ENCODE measurements at places on chromosomes 12 and 14. TPM values are rescaled to one million over a fixed set of nuclear protein-coding genes. Genes with fewer than 3 reads are reported as not detected.

DNA sequence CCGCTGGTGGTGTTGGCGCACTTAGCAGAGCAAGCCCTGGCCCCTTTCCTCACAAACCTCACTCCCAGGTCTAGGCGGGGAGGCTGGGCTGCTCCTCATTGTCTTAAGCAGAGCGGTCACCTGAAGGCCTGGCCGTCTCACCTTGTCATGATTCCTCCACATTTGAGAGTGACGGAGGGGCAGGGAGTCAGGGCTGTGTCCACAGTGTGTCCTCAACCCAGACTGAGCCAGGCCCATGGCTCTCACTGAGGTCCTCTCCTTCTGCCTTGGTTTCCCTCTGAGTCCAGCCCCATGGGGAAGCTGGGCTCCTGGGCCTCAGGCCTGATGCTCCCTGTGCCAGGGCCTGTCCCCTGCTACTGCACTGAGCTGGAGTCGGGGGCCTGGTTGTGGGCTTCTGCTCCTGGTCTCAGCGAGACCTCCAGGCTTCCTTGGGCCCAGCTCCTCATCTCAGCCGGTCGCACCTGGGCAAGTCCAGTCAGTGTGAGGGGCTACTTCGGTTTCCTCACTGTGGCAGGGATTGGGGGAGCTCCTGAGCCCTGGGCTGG, 44.9 kb downstream of the KRT80 start:
- no peak for DNase-seq

The SIX6 gene
- total RNA-seq = not detected

GRCh38 chr14:33669111-33669510, 281.8 kb downstream of the EGLN3 start:
- no peak for DNase-seq

The SLC35E3 gene
- total RNA-seq = 16.5 TPM

- DNase-seq = no peak
Observed at GRCh38 chr14:51401756-51402155, 161.7 kb downstream of the TMX1 start.

The LEMD3 gene
- total RNA-seq = 31.9 TPM

- DNase-seq = peak; percentile 47
Observed at GRCh38 chr14:91284146-91284790, 39.8 kb upstream of the GPR68 start.

- DNase-seq = peak; percentile 57
Observed at GRCh38 chr14:106564058-106564643, 1037.8 kb downstream of the TMEM121 start.

- DNase-seq = no peak
Observed at GRCh38 chr12:67200386-67200785, 68.8 kb upstream of the CAND1 start.

DNA sequence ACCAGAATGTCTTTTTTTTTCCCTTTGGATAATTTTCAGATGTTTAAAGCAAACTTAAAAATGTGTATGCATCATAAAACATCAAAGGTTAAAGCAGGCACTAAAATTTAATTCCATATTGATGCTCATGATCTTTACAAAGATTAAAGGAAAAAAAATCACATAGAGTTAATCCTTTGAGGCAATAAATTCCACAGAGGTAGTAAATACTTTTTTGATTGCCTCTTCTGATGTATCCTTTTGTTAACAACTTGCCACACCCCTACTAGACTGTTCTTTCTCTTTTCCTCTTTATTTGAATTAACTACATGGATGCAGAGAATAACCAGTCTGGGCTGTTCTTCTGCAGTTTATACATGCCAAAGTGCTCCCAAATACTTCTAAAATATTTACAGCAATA, 45.2 kb upstream of the KCNJ8 start:
- no peak for DNase-seq

- no peak for DNase-seq
Observed at GRCh38 chr12:116121453-116121871, 156.0 kb downstream of the MED13L start.

The KCNC2 gene
- total RNA-seq = not detected

- no peak for DNase-seq
Observed at GRCh38 chr12:72523754-72524153, 251.6 kb downstream of the TRHDE start.

DNA sequence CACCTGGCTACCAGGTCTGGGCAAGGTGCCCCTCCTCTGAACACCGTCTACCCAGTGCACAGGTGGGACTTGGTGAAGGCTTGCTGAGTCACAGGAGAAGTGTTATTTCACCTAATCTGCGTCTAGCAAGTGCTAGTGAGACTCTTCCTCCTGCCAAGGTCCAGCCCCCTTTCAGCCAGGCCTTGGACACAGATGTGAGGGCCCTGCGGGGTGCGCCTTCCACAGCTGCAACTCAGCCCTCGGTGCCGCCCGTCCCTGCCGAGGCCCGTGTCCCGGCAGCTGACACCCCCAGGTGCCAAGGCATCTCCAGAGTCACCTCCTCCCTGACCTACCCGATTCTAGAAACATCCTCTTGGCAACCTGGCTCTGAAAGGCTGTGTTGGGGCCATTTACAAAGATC, 55.1 kb downstream of the PRIMA1 start:
- DNase-seq = no peak

DNA sequence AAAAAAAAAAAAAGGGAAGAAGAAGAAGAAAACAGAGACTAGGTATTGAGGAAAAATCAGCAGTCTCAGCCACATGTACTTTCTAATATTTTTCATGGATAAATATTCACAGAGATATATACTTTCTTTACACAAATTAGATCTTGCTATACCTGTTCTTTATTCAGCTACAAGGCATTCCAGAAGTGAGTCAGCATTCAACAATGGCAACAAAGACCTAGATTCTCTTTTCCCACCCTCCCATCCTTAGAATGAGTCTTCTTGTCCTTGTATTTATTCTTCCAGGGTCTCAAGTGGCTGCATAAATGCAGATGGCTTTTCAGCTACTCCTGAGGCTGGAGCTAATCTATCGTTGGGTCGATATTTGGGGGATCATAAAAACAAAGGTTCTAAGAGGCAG, 93.0 kb downstream of the NT5DC3 start:
- no peak for DNase-seq

- DNase-seq = no peak
Observed at GRCh38 chr12:27711967-27712366, 1.3 kb downstream of the MRPS35 start.

GRCh38 chr12:53481939-53482586, 17.2 kb downstream of the MAP3K12 start:
- no peak for DNase-seq

DNA sequence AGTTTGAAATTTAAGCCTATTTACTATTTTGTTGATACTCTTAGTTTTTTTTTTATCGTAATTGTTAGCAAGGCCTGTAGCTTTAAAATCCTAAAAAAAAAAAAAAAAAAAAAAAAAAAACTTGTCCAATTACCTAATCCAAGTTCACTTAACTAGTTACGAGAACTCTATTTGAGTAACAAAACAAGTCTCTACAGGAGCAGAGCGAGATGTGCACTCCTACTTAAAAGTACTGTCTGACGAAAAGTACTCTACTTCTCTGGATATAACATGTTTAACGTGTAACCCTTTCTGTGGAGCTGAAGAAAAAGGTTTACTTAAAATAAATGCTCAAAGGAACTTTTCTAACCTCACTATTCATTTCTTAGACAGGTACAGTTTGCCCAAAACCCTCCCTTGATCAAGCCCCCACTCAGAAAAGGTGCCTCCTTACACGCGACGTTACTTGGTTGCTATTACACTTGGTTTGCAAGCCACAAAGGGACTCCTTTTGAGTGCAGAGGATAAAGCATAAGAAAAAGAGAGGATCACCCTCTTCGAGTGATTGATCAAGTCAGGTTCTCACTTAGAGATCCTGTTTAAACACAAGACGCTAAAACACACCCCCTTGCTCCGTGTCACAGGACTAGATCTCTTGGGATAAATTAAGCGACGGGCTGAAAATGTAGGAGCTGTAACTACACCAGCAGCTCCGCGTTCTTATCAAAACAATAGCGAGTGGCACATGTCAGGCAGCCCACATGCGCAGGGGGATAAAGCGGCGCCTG, 2.2 kb downstream of the BAZ1A start:
- DNase-seq = no peak

The DIO3 gene
- total RNA-seq = 1.9 TPM

- no peak for DNase-seq
Observed at GRCh38 chr12:118330421-118331018, 42.2 kb downstream of the TAOK3 start.

The MYF5 gene
- total RNA-seq = not detected

- DNase-seq = no peak
Observed at GRCh38 chr14:58871573-58871972, 233.8 kb downstream of the DACT1 start.

DNA sequence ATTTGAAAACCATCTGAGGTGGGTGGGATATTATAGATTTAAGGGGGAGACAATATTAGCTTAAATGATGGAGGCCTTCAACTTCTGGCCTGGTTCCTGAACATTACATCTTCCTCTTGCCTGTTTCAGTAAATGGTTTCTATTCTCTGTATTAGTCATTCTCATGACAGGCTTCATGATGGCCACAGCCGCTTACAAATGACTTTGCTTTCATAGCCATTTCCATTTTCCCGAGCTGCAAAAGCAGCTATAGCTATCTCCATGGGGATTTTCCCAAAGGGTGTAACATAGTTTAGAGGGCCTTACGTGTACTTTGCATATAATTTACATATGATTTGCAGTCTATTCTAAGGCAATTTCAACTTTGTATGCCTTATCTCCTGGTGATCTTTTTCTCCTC, 121.8 kb downstream of the NRXN3 start:
- DNase-seq = no peak

The PLBD1 gene
- 106 TPM for total RNA-seq

DNA sequence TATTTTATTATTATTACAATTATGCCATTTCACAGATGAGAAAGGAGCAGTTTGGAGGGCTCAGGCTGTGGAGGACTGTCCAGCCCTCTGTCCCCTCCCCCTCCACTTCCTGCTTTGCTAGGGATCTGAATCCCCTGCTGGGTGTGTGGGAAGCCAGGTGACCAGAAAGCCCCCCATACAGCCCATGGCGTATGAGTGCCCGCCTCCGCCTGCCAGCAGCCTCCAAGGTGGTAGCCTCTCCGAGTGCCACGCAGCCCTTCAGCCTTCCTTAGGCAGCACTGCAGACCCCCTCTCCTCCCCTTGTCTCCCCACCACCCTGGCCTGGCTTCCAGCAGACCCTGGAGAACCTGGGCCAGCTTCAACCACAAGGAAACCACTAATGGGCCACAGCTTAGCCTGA, 12.6 kb downstream of the DTX1 start:
- DNase-seq = no peak

DNA sequence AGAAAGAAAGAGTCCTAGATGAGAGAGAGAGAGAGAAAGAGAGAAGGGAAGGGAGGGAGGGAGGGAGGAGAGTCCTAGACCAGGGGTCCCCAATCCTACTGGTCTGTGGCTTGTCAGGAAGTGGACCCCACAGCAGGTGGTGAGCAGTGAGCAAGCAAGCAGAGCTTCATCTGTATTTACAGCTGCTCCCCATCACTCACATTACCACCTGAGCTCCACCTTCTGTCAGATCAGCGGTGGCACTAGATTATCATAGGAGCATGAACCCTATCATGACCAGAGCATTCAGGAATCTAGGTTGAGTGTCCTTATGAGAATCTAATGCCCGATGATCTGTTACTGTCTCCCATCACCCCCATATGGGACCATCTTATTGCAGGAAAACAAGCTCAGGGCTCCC, 39.2 kb upstream of the AMN1 start:
- DNase-seq = no peak

DNA sequence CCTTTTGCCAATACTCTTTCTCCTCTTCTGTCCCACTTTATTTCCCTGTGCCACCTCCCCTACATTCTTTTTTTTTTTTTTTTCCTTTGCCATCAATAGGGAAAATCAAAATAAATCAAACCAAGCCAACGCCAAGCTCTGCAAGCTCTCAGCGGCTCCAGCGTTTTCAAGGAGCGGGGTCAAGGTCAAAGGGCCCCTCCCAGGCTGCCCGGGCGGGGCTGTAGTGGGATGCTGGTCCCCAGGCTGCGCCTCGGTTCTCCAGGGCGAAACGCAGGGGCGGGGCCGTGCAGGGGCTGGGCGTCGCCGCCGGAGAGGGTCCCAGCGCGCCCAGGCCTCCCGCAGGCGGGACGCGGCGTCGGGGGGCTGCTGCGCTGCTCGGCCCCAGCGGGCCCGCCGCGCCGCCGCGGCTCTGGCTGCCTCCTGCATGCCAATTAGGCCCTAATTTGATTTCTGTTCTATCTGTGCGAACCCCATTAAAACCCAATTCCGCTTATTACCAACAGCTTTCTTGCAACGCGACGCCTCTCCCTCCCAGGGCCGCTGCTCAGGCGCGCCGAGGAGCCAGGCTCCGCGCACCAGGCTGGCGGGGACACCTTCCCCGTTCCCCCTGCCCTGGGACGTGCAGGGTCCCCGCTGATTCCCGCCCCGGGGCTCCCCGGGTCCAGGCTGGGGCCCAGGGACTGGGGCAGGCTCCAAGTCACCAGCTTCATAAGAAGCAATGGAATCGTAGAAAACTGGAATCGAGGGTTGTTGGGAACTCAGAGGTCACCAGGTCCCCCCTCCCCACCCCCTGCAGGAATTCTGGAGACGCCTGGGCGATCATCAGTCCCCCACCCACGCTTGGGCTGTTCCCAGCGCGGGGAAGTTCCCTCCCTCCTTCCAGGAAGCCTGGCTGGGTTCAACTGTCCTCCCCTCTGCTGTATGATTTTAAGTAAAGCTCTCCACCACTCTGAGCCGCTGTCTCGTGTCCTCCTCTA, 50.7 kb upstream of the MAP1LC3B2 start:
- DNase-seq = peak; percentile 50

The LMNTD1 gene
- total RNA-seq = 2.6 TPM

DNA sequence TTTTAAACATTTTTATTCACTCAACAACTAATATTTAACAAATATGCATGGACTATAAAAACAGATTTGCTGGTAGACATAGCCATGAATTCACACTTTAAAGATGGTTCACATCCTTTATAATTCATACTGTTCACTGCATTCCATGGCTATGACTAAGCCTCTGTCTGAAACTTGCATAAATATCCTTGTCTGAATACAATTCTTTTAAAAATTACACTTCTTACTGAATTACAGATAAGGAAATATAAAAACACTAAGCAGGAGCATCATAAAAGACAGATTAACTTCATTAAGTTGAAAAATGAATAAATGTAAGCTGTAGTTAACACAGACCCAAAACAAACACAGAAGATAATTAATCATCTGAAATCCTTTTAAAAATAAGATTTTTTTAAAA, 53.8 kb downstream of the GXYLT1 start:
- no peak for DNase-seq

- DNase-seq = no peak
Observed at GRCh38 chr14:86712176-86712575, 1182.2 kb downstream of the FLRT2 start.

The TEX52 gene
- total RNA-seq = not detected

DNA sequence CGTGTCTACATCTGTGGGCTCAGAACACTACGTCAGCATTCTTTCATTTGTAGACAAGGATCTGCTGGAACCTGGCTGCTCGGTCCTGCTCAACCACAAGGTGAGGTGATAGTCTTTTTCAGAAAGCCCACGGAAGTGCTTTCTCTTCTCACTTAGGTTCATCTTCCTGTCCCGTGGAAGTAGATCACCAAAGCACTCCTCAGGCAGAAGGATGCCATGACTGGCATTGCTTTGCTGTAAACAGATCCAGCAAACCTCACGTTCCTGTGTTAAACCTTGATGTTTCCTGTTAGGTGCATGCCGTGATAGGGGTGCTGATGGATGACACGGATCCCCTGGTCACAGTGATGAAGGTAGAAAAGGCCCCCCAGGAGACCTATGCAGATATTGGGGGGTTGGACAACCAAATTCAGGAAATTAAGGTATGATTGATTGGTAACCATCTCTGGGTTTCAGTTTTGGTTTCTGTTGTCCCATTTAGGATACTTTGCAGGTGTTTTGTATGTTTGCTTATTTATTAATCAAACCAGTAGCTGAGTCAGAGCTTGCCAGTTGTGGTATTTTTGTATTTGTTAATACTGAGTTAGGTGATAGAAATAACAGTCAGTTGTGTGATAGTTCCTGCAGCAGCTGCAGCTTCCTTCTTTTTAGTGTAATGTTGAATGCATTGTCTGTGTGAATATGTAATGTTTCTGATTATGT, 7.5 kb downstream of the PSMC1 start:
- no peak for DNase-seq
